ENCODE measurements at places on chromosomes 6 and 20.

GRCh38 chr20:60246751-60247150 is 288.5 kb downstream of the CDH26 start:
- no peak for DNase-seq

GRCh38 chr20:5772704-5773103 is 22.5 kb downstream of the SHLD1 start:
- no peak for DNase-seq

DNA sequence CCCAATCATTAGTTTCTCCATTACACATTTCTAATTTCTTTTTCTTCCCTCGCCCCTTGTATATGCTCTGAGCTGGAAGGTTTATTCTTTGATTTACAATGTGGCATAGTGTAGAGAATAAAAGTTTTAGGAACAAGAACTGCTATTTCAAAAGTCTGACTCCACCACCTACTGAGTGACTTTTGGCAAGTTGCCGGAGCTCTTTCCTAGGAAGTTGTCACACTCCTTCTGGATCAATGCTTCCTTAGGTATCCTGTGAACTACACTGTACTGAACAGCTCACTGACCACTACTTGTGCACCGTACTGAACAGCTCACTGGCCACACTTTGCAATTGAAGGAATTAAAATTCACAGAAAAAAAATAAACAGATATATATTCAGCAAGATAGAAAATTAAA is 458.2 kb downstream of the FRK start:
- DNase-seq: no peak

- peak; percentile 89 for DNase-seq
Measured at GRCh38 chr6:141552463-141552862, 580.3 kb upstream of the GJE1 start.

GRCh38 chr20:50323777-50324775 is 133.4 kb downstream of the CEBPB start:
- no peak for DNase-seq

Data from kidney glomerular epithelial cell (primary cell).